ENCODE measurements at places on chromosomes 2 and 18. TPM values are rescaled to one million over a fixed set of nuclear protein-coding genes. Genes with fewer than 3 reads are reported as not detected.

SERPINB5 gene
- total RNA-seq = not detected

XDH gene
- total RNA-seq = 0.03 TPM

ATOH8 gene
- 23.4 TPM for total RNA-seq

ACOXL gene
- not detected for total RNA-seq

CENPA gene
- not detected for total RNA-seq

REG3G gene
- total RNA-seq = not detected

AMMECR1L gene
- 8.0 TPM for total RNA-seq

HNMT gene
- total RNA-seq = 19.0 TPM

TCF23 gene
- total RNA-seq = 0.24 TPM

Measured in left cardiac atrium (tissue), 4 donors.